ENCODE measurements at places on chromosomes 2 and 18.

- no peak for DNase-seq
These were observed 203.1 kb downstream of the INSIG2 start for GRCh38 chr2:118291251-118291880.

DNA sequence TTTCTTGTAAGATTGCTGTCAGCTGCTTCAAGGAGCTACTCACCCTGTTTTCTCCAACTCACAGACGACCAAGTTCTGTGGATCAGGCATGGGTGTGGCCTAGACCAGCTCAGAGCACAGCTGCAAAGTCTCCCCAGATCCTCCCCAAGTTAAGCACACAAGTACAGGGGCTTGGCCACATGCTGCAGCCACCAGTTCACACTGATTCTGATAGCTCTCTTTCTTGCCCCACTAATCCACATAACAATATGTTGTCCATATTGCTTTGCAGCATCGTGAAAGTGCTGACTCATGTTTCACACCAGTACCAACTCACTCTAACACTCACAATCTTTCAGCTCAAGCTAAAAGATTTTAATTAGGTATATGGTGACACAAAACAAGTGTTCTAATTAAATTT, 437.0 kb downstream of the PARD3B start:
- no peak for DNase-seq

GRCh38 chr2:101002562-101003277, 631 bp downstream of the RPL31 start:
- no peak for DNase-seq

DNA sequence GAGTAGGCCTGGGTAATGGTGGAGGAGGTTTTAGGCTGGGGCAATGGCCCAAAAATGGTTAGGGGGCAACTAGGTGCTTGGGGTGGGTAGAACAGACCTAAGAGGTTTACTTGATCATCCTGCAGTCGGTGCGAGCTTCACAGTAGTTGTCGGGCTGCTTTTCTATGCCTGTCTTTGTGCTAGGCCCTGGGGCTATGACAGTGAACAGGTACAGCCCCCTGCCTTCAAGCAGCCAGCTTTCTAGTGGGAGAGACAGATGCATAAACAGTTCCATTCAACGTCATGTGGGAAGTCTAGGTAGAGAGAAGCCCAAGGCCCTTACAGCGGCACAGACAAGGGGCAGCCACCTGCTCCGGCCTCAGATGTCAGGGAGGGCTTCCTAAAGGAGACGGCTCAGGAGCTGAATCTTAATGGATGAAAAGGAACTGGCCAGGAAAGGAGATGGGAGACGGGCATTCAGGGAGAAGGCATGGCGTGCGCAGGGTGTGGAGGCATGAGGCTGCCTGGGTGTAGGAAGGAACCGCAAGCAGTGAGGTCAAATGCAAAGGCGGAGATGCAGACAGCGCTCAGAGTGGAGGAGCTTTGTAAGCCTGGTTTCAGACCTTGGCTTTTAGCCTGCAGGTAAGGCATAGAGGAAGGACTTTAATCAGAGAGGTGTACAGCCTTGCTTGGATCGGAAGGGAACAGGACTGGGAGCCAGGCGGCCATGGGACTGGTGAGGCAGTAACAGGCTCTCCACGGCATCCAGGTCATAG, 6.0 kb downstream of the CTIF start:
- DNase-seq: no peak

DNA sequence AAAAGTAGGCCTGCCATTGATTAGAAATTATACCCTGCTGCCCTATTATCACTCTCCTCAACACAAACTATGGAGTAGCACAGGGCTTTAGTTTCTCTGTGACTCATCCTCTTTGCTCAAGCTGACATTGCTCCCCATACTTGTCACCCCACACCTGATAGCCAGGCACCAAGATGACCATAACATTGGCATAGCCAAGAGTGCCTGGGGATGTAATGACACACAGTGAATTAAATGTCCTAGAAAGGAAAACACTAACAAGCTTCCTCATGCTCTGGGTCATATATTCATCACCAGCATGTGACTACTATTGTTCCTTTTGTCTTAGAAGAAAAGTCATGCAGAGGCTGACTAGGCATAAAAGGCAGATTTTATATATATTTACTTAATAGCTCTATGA, 137.8 kb upstream of the RND3 start:
- DNase-seq: no peak

DNA sequence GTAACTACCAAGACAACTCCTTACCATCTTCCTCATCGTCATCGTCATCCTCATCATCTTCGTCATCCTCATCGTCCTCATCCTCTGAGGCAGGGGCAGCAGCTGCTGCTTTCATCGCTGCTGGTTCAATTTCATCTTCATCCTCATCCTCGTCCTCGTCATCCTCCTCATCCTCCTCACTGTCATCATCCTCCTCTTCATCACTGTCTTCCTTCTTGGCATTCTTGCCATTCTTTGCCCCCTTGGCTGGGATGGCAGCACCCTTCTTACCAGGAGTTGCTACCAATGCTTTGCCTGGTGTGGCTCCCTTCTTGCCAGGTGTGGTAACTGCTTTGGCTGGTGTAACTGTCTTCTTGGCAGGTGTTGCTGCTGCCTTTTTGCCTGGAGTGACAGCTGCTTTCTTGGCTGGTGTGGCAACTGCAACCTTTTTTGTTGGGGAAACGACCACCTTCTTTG, 2.7 kb downstream of the NCL start:
- no peak for DNase-seq

- DNase-seq: no peak
These were observed 3.0 kb downstream of the ZNF516 start for GRCh38 chr18:76491776-76492668.
